ENCODE measurements at places on chromosomes 2 and 18.
A peak's percentile ranks its signal among the peaks of the same experiment; 100 is the strongest.

- DNase-seq: no peak
Observed at GRCh38 chr2:97907369-97908100, 88.2 kb downstream of the TMEM131 start.

GRCh38 chr18:22670914-22671313 is 253.2 kb upstream of the CTAGE1 start:
- no peak for DNase-seq

DNA sequence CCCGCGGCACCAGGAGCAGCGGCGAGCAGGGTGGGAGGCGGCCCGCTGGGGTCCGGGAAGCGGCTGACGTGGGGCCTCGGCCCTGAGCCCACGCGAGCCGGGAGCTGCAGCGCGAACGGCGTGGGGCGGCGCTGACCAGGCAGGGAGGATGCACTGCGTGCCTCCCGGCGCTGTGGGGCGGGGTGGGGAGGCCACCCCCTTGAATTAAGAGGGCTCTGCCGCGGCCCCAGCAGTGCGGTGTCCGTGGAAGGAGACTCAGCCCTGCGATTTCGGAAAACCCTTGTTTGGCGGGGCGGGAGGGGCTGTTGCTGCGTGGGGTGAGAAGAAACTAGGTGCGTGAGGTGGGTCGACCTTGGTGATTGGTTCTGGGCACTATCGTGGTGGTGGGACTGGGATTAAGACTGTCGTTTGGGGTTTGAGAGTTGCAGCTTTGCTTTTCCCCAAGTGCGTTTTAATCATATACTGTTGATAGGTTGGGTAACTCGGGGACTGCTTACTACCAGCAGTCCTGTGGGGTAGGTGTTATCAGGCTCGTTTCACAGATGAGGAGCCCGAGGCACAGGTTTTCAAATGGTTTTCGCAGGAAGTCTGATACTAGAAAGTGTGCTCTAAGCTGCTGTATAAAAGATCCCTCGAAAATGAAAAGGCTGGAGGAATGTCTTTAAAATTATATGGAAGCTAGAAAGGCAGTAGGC is 722 bp downstream of the ACSL3 start:
- DNase-seq: peak; percentile 17

- DNase-seq: no peak
Observed at GRCh38 chr18:55585065-55585919, 2.7 kb downstream of the TCF4 start.

DNA sequence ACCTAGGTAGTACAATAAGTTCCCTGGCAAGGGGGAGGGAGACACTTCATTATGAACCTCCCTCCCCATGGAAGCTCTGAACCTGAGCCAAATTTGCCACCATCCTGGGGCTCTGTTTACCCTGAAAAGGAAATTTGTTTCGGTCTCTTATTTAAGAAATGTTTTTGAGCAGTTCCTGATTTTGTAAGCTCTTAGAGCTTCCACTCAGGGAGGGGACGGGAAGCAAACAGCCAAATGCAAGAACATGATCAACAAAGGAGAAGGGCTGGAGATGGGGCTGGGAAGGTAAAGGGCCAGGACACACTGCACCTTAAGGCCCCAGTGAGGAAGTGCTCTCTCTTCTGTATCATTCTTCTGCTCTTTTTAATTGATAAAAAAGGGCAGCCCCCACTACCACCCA is 117.9 kb downstream of the NRP2 start:
- no peak for DNase-seq

DNA sequence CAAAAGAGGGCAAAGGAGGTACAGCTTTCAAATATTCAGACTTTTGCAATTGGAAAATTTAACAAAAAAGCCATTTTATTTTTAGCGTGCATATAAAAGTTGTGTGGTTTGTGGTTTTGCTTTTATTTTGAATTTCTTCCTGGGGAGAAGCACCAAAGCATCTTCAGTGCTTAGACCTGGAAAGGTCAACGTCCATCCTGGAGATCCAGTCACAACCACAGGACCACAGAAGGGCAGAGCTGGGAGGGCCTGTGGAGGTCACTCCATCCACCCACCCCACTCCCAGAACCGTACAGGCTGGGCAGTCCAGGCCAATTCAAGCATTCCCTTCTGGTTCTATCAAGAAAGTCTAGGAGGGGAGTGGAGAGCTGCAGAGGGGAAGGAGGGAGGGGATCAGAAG is 43.8 kb downstream of the MPHOSPH10 start:
- no peak for DNase-seq

DNA sequence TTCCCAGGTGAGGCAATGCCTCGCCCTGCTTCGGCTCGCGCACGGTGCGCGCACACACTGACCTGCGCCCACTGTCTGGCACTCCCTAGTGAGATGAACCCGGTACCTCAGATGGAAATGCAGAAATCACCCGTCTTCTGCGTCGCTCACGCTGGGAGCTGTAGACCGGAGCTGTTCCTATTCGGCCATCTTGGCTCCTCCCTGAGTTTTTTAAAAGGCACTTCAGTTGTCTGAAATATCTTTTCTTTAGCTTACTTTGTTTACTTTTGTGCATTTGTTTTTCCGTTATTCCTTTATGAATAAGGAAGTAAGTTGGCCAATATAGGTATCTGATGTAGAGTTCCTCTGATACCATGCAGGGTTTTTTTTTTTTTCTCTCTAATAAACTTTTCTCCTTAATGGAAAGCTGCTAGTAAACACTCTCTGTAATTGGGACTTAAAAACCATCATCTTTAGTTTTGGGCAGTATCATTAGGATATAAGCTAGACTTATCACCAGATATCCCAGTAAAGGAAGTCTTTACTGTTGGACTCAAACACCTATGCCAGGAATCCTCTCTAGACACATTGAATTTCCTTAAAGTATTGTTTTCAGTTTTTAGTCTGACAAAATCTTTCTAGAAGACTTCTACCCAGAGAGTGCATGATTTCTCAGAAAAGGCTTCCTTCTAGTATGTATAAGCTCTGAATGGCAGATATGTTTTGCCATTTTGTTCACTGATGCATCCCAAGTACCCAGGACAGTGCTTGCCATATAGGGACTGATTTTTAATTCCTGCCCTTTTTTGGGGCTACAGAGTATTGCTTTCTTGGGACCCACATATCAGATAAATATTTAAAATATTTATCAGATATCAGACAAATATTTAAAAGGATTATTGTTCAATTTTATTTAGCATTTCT is 35.8 kb upstream of the DYSF start:
- DNase-seq: no peak

- DNase-seq: no peak
Observed at GRCh38 chr2:8691859-8692437, 10.1 kb downstream of the ID2 start.

DNA sequence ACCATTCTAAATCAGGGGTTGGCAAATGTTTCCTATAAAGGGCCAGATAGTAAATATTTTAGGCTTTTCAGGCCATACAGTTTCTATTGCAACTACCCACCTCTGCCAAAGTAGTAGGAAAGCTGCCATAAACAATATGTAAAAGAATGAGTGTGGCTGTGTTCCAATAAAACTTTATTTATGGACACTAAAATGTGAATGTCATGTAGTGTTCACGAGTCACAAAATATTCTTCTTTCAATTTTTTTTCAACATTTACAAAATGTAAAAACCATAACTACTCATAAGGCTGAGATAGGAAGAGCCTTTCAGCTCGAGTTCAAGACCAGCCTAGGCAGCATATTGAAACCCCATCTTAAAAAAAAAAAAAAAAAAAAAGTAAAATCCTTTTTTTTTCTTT is 13.4 kb downstream of the KCNG3 start:
- no peak for DNase-seq

GRCh38 chr2:13030606-13031005 is 313.9 kb downstream of the TRIB2 start:
- DNase-seq: no peak

- DNase-seq: no peak
Observed at GRCh38 chr18:2354292-2354691, 217.0 kb downstream of the METTL4 start.

- DNase-seq: no peak
Observed at GRCh38 chr18:60188958-60189357, 183.6 kb downstream of the MC4R start.

DNA sequence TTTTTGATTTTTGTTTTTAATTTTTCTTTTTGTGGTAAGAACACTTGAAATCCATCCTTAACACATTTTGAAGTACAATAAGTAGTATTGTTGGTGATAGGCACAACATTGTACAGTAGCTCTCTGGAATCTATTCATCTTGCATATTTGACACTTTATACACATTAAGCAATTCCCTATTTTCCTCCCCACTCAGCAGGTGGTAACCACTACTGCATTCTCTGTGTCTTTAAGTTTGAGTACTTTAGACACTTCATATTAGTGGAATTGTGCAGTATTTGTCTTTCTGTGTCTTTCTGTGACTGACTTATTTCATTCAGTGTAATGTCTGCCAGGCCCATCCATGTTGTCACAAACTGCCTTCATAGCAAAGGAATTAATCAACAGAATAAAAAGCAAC is 471.7 kb upstream of the CDH20 start:
- no peak for DNase-seq

GRCh38 chr2:200216310-200216709 is 90.2 kb upstream of the SPATS2L start:
- no peak for DNase-seq

DNA sequence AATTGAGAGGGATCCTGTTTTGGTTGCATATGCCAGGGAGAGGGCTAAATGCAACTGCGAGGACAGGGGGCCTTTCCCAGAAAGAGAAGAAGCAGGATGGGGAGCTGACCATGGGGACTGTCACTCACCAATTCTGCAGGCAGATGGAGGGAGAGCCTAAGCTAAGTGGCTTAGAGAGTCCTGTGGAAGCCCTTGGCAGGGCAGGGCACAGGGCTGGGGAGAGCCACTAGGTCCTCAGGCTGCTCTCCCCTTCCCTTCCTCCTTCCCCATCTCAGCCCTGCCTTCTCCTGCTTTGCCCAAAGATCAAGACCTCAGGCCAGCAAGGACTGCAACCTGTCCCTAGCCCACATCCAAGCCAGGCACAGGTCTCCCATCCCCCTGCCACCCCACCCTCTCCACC is 24.4 kb upstream of the CATIP start:
- DNase-seq: no peak

GRCh38 chr2:96665083-96665569 is 22.6 kb downstream of the FER1L5 start:
- DNase-seq: no peak

GRCh38 chr18:61770279-61770678 is 122.5 kb downstream of the RNF152 start:
- DNase-seq: no peak

GRCh38 chr2:177344316-177344715 is 48.3 kb upstream of the AGPS start:
- DNase-seq: no peak

DNA sequence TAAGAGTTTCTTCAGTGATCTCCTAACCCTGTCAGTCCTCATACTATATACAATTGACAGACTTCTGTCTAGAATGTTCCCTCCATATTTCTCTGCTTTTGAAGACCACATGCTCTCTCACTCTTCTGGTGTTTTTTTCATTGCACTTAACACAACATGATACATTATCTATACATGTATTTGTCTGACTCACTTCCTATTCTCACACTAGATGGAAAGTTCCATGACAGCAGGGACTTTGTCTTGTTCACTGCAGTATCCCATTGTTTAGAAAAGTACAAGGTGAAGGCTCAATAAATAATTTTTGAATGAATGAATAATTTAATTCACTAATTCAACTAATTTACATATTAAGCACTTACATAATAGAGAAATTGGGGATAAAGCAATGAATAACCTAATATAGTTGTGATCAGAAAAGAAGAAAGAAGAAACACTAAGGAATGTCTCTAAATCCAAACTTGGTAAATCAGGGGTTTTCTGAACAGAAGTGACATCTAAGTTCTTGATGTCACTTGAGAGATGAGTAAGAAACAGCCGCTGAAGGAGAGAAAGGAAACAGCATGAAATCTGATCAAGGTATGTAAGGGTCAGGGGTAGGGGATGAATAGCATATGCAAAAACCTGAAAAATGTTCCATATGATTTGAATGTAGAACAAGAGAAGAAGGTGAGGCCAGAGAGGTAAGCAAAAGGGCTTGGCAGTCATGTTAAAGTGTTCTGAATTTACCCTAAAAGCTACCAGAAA is 42.4 kb downstream of the MBD2 start:
- no peak for DNase-seq

DNA sequence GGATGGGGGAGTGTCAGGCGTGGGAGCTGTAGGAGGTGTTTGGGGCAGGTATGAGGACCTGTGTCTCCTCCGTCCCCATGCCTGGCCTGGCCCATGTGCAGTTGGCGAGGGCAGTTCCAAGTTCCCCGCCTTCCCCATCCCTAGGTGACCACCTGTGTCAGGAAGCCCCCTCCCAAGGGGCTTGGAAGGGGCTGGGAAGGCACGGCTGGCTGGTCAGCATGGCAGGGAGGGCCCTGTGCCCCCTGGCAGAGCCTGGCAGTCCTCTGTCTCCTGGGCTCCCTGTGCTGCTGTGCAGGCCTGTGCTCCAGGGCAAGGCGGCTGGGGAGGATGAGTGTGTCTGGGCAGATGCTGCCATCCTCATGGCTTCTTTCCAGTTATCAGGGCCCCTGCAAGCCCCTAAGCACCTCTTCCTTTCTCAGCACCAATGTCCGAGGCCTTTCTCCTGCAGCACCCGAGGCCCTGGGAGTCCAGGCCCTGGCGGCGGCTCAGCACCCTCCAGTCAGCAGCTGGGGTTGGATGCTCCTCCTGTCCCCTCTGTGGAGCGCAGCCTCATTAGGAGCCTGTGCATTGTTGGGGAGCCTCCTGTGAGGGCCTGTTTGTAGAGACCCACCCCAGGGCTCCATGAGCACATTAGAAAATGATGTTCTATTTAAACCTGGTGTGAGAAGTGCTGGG is 101.7 kb downstream of the FAM210A start:
- no peak for DNase-seq

DNA sequence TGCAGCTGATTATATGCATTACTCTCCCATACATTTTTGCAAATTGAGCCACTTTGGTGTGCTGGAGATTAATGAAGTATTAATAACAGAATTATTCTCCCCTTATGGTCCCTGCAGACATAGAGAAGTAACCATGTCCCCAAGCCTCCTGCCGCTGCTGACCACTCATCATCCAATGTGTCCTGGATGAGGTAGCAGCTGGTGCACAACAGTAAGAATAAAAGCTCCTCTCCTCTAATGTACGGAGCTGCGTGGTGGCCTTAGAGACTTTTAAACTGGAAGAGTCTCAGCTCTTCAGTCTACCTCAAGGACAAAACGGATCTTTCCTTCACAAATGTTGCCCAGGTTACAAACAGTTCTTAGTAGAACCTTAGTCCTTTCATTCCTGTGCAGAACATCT is 37.7 kb downstream of the TPO start:
- DNase-seq: no peak

Measured in stimulated activated CD8-positive, alpha-beta memory T cell treated with anti-CD3 and anti-CD28 coated beads, Interleukin-15, amount 100 ng/mL, for 4 hours (primary cell).